ENCODE measurements at places on chromosomes 4 and X.

GRCh38 chr4:30586850-30587249 is 133.3 kb upstream of the PCDH7 start:
- DNase-seq: no peak

- DNase-seq: no peak
Measured at GRCh38 chr4:156036496-156036895, 82.8 kb upstream of the CTSO start.

- no peak for DNase-seq
Measured at GRCh38 chr4:32789026-32789608, 2068.9 kb downstream of the PCDH7 start.

- DNase-seq: no peak
Measured at GRCh38 chr4:109916027-109916409, 3.3 kb downstream of the EGF start.

- DNase-seq: no peak
Measured at GRCh38 chrX:55056820-55057674, 17.8 kb upstream of the PAGE2B start.

DNA sequence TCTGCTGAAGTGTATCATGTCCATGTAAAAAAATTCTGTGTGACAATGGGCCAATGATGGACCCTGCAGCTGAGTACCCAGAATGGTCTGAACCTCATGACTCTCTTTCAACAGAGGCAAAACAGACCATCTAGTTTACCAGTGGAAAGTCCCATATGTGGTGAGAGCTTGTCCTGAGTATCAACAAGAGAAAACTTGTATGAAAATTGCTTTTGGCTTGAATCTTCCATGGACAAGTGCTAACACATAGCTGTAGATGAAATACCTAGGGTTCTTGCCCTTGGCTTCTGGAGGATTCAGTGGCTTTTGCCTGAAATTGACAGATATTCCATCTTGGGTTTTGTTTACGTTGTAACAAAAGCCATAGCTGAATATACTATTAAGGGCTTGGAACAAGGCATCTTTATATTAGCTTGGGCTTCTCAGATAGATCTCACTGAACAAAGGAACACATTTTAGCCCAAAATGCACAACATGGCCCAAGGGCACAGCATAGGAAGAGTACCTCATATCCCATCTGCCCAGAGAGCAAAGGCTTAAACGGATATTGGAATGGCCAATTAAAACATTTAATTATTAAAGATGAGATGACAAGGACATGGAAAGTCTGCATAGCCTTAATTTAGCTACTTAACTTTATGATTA is 128.5 kb upstream of the HPGD start:
- DNase-seq: no peak

DNA sequence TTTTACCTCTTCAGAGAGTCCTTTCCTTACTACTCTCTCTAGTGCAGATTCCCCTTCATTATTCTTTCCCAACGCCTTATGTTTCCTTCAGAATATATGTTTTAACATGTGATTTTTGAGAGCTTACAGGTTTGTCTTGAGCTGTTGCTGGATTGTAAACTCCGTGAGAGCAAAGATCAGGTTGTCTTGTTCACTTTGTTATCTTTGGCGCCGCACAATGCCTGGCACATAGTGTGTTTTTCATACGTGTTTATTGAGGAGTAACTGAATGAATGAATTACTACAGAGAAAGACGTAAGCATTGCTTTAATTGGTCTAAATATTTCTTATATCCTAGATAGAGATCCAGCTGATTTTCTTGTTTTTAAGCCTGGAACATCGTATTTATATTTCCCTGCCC is 80.5 kb upstream of the SLC4A4 start:
- no peak for DNase-seq

- DNase-seq: no peak
Measured at GRCh38 chr4:175983636-175984035, 82.0 kb upstream of the WDR17 start.

DNA sequence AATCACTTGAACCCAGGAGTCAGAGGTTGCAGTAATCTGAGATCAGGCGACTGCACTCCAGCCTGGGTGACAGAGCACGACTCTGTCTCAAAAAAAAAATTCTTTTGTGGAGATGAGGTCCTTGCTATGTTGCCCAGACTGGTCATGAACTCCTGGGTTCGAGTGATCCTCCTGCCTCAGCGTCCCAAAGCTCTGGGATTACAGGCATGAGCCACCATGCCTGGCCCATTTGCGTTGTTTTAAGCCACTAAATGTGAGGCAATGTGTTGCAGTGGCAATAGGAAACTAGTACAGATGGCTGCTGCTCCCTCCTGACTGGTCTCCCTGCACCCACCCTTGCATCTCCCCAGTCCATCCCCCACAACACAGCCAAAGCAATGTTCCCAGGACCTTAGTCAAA is 40.0 kb upstream of the APLN start:
- DNase-seq: no peak

GRCh38 chr4:53818104-53818503 is 226.8 kb upstream of the LNX1 start:
- DNase-seq: no peak

- DNase-seq: no peak
Measured at GRCh38 chrX:123990602-123991001, 29.1 kb downstream of the STAG2 start.

DNA sequence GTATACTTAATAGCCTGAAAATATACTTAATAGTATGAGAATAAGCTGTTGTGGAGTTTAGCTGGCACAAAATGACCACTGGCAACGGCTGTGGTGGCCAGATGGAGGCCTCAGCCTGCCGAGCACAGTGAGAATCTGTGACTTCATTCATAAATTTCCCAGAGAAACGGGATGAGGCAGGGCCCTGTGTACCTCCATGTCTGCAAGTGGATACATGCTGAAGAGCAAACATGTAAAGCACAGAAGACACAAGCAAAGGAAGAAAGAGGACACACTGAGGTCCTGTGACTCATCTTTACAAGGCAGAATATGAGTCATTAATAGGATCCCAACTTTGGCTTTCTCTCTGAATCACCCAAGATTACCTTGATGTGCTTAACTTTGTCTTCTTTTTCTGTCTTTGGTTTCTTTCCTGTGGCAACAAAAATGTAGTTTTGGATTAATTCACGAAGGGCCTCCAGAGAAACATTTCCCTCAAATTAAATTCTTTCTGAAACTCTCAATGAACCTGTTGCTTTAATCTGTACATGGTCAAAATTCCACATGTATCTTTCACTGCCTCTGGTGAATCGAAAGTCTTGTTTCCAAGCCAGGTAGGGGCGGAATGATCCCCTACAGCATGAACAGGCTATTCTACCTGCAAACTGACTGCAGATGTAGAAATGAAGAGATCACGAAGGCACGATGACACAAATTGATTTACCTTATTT is 56.4 kb downstream of the IRF2 start:
- no peak for DNase-seq

DNA sequence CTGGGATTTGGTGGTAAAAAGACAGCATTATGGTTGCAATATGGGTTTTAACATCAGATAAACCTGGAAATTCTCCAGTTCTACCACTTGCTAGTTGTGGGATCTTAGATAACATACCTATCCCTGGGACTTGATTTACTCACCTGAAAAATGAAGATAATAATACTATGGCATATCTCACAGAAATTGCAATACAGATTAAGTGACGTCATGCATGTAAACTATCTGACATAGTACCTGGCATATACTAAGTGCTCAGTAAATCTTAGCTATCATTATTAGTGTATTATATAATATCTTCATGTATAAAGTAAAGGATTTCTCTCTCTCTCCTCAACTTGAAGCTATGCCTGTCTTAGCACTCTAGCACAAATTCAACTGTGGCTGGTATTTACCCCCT is 192.5 kb downstream of the PCDH19 start:
- no peak for DNase-seq

DNA sequence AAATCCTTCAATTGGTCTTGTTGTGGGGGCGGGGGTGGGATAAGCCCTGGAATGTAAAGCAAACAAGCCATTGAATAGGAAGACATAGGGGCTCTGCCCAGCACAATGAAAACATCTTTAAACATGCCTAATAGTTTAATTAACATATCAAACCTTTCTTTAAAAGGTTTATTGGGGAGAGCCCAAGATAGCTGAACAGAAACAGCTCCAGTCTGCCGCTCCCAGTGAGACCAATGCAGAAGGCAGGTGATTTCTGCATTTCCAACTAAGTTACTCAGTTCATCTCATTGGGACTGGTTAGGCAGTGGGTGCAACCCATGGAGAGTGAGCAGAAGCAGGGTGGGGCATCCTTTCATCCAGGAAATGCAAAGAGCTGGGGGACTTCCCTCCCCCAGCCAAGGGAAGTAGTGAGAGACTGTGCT is 327.2 kb upstream of the CNKSR2 start:
- no peak for DNase-seq

- no peak for DNase-seq
Measured at GRCh38 chrX:150508451-150509367, 59.7 kb upstream of the MTM1 start.

GRCh38 chr4:134045411-134045810 is 156.2 kb downstream of the PABPC4L start:
- no peak for DNase-seq

All from cortex of kidney (tissue), 1 donor.